ENCODE measurements at places on chromosomes 4 and X. TPM values are rescaled to one million over a fixed set of nuclear protein-coding genes. Genes with fewer than 3 reads are reported as not detected.

Gene AWAT2
- not detected for total RNA-seq

Gene IL13RA2
- 1.1 TPM for total RNA-seq

Gene ADGRL3
- total RNA-seq = 0.36 TPM

Gene F8
- total RNA-seq = 0.34 TPM

Gene PNMA6F
- total RNA-seq = not detected

Gene MTNR1A
- 0.07 TPM for total RNA-seq

All from nasal cavity respiratory epithelium epithelial cell of viscerocranial mucosa (primary cell).